Stimulated activated CD4-positive, alpha-beta T cell treated with anti-CD3 and anti-CD28 coated beads, Interleukin-12 subunit alpha, Interleukin-12 subunit beta, amount 100 ng/mL, for 24 hours (primary cell): ENCODE measurements at places on chromosomes 2 and 18.

DNA sequence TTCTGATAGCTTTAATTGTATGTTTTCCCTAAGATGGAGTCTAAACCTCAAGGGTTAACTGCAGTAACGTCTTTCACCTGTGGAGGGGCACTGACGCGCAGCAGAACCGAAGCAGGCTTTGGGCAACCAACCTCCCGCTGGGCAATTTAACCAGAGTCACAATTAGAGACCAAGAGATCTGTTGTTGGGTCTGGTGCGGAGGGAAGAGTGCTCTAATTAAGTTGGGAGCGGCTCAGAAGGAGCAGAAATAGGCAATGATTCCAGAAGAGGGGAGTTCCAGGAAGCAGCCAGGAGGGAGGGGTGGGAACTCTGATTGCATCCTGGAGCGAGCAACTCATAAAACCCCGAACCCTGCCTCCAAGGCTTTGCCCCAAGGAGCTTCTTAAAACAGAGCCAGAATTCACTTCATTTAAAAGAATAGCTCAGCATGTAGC, 245.8 kb downstream of the PAX3 start:
- DNase-seq = no peak

DNA sequence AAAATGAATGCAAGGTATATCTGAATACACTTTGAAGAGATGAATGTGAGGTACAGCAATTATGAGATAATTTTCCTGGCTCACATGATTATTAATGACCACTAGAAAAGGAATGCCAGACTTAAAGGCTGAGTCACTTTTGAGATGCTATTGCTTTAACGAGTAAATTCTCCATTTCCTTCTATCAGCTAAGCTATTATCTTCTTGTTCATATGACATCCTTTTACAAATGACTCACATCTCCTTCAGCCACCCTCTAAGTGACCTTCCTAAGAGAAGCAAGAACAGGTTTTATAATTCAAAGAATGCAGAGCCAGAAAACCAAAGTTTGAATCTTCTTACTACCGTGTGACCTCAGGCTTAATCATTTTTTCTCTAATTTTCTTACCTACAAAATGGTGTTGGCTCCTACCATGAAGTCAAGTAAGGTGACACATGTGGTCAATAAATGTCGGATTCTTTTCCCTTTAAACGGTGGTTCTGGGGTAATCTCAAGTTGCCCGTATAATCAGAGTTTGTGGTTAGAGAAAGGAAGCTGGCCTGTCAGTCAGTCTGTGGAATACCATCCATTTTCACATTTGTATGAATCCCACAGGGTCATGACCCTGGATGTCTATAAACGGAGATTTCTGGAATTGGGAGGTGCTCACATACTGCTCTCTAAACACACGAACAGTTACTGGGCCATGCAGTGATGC, 184.0 kb upstream of the PID1 start:
- DNase-seq = no peak

GRCh38 chr18:9017905-9018227, 84.6 kb upstream of the NDUFV2 start:
- DNase-seq = no peak

GRCh38 chr2:186523791-186524190, 37.7 kb downstream of the ZC3H15 start:
- DNase-seq = no peak
